ENCODE measurements at places on chromosomes 7 and 10.
A peak's percentile ranks its signal among the peaks of the same experiment; 100 is the strongest.

GRCh38 chr7:48168159-48168558 is 3.1 kb upstream of the ABCA13 start:
- DNase-seq, result no peak

GRCh38 chr7:111264981-111265380 is 174.1 kb downstream of the LRRN3 start:
- DNase-seq, result no peak

GRCh38 chr7:25707768-25708620 is 444.0 kb upstream of the NFE2L3 start:
- no peak for DNase-seq

- DNase-seq, result no peak
Measured at GRCh38 chr10:128624656-128625530, 498.7 kb upstream of the MKI67 start.

- no peak for DNase-seq
Measured at GRCh38 chr7:24737281-24737680, 20.0 kb downstream of the GSDME start.

DNA sequence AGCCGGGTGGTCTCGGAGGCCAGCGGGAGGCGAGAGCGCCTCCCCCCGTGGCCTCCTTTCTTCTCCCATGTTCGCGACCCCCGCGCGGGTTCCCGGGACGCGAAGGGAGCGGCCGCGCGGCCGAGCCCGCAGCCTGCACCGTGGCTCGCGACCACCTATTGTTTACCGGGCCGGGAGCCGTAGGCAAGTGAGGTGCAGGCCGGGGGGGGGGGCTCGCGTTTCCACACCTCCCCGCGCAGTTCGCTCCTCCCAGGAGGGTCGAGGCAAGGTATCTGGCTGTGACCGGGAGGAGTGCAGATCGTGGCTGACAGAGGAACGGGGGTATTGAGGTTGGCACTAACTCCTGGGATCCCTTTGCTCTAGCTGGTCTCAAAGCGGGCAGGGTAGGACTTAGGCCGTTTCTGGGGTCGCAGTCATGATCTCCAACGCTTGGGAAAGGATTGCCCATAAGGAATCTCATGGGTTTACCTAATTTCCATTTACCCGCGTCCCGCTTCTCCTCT is 734 bp downstream of the PTPN12 start:
- peak; percentile 54 for DNase-seq

GRCh38 chr7:41108821-41109220 is 594.1 kb downstream of the INHBA start:
- no peak for DNase-seq

DNA sequence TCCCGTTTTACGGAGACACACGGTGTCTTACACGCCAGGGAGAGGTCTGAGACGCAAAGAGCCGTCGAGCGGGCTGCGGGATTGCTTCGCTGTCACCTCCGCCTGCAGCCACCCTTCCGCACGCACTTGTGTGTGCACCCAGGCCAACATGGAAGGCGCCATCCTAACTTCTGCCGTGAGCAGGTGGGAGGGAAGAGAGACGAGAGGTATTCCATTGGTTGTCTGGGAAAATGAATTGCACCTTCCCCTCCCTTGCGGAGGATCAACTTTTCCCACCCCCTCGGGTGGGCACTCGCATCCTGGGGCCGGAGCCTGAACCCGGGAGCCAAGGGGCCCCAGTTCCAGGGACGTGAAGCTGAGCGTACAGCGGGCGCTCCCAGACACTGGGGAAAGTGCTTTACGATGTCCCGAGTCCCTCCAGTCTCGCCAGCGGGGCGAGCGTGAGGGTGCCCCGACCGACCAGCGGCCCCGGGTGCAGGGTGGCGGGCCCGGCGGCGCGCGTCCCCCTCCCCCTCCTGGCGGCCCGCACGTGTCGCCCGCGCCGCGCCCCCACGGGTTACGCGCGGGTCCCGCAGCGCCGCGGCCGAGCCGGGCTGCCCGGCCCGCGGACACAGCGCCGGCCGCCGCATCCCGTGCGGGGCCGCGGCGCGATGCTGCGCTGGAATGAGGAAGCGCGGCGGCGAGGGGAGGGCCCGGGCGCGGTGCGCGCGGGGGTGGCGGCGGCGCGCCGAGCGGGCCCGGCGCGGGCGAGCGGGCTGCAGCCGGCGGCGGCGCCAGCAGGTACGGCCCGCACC is 984 bp upstream of the IKZF1 start:
- no peak for DNase-seq

DNA sequence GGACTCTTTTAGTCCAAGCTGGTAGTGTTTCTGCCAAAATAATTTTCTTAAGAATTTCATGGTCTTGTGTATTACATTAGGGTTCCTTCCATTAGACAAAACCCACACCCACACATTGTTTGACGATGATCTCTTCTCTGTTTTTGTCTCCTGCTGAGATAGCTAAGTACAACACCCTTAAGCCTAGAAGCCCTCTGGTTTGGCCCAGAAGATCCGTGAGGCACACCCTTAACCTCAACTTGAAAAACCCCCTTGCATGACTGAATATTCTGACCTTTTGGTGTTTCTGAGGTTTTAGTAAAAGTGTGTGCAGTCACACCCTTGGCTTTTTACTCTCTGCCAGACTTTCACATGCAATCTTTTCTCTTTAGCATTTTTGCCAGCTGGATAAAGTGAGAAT is 29.3 kb upstream of the ERCC6 start:
- DNase-seq, result no peak

- no peak for DNase-seq
Measured at GRCh38 chr10:3033925-3034324, 33.4 kb upstream of the PFKP start.

DNA sequence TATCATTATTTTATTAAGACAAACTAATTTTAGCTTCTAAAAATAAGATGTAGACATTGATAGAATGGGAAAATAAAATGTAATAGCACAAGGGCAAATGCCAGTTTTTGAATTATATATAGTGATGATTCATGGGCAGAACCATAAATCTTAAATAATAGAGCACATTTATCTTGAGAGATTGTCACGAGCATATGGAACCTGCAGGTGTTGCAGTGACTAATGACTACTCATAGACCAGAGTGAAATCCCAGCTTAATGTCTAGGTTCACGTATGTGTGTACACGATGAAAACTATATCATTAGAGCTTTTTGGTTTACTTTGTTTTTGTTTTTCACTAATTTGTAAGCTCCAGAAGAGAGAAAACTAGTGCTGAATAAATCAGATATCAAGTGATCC is 150.2 kb upstream of the CACNA2D1 start:
- no peak for DNase-seq

GRCh38 chr10:70323138-70323696 is 39.4 kb upstream of the NPFFR1 start:
- DNase-seq, result peak; percentile 10

DNA sequence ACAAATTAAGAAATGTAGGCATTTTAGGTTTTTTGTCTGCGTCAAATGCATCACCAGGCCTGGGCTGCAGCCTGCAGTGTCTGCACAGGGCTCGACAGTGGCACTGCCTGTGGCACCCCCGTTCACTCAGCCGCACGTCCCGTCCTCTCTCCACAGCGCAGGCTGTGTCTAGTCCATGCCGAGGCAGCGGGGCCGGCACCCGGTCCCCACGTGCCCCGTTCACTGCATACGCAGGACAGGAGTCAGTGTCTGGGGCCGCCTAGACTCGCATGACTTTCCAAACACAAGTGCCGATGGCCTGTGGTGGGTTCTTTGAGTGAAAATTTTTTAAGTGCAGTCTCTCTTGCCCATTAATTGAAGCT is 446.4 kb downstream of the PTPRN2 start:
- DNase-seq, result no peak

DNA sequence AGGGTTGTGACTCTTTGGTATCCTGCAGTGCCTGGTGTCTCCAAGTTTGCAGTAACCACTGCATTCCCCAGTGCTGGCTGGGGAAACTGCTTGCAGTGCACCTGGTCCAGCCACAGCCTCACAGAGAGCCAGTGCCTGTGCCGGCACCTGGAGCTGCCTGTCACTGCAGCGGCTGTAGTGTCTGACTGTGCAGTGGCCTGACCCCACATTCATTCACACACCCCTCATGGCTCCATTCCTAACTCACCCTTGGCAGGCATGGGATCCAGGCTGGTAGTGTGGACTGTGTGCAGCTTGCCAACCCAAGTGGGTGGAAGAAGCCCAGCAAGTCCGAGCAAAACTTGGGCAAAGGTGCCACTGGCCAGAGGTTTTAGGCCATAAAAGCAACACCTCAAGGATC is 3.7 kb upstream of the CYP3A43 start:
- DNase-seq, result no peak

- DNase-seq, result no peak
Measured at GRCh38 chr7:43118313-43118712, 5.9 kb downstream of the HECW1 start.

DNA sequence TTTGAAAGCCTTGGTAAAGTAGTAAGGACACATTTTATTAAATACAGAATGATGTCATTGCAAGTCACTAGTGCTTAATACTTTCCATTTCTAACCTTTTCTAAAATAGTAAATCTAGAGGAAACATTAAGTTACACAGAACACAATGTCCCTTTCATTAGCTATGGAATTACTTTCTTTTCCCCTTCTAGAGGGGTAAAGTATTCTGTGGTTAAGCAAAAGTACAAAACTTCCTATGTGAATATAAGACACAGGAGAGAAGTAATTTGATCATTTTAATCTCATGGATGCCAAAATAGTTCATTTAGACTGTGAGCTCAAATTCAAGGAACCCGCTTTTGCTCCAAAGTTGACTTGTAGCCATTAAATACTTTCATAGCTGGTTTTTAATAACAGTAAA is 49.8 kb downstream of the SEMA3E start:
- no peak for DNase-seq

DNA sequence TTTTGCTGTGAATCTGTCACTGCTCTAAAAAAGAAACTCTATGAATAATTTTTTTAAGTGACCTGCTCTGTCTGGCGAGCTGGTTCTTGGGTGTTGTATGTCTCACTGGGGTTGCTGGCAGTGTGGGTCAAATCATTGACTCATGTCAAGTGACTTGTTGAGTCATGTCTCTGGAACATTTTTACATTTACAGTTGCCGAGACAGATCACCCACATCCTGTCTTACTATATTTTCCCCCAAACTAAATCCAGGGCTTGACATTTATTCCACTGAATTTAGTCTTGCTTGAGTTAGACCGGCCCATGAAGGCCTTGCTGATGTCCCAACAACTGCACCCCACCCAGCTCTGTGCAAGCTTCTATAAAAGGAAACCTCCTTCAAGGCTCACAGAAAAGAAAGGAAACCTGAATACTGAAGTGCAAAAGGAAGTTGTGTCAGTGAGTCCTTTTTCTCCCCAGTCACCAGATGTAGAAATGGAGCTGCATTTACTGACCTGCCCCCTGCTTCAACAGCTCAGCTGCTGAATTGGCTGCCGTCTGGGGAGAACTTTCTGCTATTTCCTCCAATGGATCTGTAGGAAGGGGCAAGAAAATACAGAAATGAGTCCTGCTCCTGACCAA is 290.3 kb downstream of the TNS3 start:
- DNase-seq, result no peak

GRCh38 chr10:3639546-3639945 is 145.5 kb downstream of the KLF6 start:
- DNase-seq, result no peak

- no peak for DNase-seq
Measured at GRCh38 chr7:135300913-135301765, 67.5 kb downstream of the STRA8 start.

GRCh38 chr7:123533929-123534382 is 439 bp downstream of the IQUB start:
- DNase-seq, result no peak

DNA sequence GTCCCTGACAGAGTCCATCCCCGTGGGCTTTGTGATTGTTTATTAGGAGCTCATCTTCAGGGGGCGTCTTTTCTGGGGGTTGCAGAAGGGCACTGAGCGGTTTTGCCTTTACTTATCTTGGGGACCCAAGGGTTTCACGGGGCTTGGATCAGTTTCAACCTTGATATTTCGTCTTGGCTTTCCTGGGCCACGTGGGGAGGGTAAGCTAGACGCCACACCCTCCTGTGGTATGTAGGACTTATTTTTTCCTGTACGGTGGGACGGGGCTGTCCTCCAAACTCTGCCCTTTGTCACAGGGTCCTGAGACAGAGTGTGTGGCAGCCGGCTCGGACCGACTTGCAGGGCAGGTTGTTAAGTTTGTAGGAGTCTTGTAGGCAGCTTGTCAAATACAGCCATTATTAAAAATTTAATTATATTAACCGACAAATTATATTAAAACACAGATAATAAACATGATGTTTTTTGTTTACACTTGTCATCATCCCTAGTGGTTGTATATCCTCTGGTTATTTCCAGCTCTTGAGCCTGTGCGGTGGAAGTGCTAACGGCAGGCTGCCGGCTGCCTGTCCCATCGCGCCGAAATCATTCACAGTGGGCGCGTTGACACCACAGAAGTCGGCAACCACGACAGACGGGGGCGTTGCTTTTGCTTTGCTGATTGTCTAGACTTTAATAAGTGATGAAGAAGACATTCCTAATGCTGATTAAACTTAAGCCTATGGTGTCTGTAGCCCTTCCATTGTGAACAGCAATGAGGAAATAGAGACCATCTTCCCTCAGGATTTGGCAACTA is 193.2 kb downstream of the DNAJB6 start:
- DNase-seq, result no peak

- no peak for DNase-seq
Measured at GRCh38 chr7:114110666-114111065, 191.9 kb upstream of the PPP1R3A start.

- no peak for DNase-seq
Measured at GRCh38 chr10:8638088-8638672, 583.7 kb downstream of the GATA3 start.

DNA sequence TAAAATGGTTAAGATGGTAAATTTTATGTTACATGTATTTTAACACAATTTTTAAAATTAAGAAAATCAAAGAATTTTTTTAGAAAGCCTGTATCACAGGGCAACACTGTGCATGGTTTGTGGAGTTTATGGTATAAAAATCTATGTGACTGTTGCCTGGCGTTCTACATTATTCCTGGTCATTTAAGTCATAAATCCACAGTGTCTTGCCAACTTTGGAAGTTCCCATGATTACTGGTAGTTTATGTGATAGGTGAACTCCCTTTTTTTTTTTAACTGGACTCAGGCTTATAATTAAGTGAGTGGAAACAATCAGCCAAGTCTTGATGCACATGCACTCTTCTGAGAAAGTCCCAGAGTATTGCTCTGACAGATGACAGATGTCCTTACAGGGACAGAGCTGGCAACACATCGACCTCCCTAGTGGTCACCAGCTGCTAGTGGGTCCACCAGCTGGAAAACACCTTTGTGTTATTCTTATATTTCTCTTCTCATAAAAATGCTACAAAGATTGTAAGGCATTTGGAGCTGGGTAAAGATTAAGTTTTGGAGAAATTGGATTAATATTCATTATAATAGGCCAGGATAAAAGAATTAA is 8.8 kb upstream of the STN1 start:
- no peak for DNase-seq

Data from CD4-positive, alpha-beta memory T cell (primary cell).